Hematopoietic multipotent progenitor cell treated with erythropoietin and hydrocortisone succinate and interleukin-3 and kit ligand, for 4 days (in vitro differentiated cells): ENCODE measurements at places on chromosomes 2 and 18.

- DNase-seq = peak; percentile 46
Measured at GRCh38 chr2:37402636-37403035, 58.2 kb downstream of the QPCT start.

- peak; percentile 79 for DNase-seq
Measured at GRCh38 chr2:199955007-199955338, 318 bp downstream of the TYW5 start.

DNA sequence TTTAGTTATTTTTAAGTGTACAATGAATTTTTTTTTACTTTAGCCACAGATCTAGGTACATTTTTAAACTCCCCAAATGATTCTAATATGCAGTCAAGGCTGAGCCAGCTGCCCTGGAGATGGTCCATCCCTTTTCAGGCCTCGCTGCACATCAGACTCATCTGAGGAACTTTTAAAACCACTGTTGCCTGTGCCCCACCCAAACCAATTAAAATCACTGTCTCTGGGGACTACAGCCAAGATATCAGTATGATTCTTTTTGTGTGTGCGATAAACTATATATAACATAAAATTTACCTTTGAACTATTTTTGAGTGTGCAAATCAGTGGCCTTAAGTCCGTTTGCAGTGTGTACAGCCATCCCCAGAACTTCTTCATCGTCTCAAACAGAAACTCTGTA, 9.1 kb upstream of the MALT1 start:
- DNase-seq = no peak

DNA sequence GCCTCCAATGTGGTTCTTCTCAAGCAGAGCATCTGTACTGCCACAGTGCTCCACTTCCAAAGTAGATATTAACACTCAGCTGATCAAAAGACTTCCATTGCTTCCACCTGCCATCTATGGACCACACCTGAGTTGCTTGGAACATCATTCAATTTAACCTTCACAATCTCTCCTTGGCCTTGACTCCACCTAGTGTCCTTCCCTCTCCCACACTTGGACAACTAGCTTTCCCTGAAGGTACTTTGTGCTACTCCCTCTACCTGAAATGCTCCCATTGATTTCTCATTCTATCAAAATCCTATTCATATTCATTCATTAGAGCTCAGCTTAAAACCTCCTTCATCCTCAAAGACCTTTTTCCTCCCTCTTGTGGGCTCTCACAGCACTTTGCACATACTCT, 48.7 kb downstream of the SOWAHC start:
- no peak for DNase-seq

DNA sequence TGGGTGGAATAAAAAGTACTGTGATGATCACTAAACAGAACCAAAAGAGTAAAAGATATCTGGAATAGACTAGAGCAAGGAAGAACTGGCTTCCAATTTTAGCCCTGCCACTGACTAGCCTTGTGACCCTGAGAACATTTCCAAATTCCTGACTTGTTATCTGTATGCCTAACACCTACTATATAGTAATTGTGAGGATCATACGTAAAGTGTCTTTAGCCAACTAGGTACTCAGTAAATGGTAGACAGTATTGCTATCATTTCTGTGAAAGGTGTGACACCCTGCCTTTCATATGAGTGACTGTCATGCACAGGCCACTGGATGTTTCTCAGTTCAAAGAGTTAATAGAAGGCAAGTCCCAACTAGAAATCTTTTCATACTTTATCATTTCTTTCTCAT, 29.8 kb downstream of the CYTIP start:
- no peak for DNase-seq

GRCh38 chr2:136443661-136444060, 321.7 kb upstream of the THSD7B start:
- DNase-seq = peak; percentile 3

DNA sequence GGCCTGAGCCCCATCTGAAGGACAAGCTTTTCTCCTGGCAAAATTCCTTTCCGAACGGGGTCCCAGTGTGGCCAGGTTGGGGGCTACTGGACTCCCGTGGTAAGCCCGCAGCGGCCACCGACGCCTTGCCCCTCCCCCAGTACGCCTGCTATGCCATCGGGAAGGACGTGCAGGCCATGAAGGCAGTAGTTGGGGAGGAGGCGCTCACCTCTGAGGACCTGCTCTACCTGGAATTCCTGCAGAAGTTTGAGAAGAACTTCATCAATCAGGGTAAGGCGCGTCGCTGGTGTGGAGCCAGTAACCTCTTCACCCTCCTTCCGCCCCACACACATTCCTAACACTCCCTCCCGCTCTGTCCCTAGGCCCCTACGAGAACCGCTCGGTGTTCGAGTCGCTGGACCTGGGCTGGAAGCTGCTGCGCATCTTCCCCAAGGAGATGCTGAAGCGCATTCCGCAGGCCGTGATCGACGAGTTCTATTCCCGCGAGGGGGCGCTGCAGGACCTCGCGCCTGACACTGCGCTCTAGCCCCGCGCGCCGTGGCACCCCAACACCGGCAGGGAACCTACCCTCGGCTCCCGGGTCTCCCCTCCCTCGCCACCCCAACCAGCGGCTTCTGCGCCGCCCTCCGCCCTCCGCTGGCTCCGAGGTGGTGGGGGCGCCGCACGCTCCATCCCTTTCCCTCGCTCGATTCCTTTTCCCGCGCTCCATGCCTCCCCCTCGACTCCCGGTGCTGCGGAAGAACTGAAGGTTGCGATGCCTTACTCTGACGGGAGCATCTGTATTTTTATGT, 13.6 kb upstream of the ANKRD53 start:
- peak; percentile 87 for DNase-seq

DNA sequence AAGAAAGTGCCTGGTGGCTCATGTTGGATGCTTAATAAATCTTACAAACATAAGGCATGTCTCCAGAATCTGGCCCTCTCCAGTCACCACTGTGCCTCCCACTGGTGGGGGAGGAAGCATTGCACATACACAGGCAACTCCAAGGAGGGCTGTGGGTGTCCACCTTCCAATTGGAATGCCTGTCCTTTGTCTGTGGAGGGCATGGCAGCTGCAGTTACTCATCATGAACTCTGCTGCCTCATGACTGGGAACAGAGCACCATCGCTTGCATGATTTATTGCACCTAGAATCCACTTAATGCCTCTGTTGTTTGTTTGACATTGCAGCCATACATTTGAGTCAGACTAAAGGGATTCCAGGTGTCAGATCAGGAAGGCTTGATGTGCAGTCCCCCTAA, 278.9 kb downstream of the PRKCE start:
- no peak for DNase-seq

- no peak for DNase-seq
Measured at GRCh38 chr18:23204589-23205235, 69.4 kb downstream of the CABLES1 start.

DNA sequence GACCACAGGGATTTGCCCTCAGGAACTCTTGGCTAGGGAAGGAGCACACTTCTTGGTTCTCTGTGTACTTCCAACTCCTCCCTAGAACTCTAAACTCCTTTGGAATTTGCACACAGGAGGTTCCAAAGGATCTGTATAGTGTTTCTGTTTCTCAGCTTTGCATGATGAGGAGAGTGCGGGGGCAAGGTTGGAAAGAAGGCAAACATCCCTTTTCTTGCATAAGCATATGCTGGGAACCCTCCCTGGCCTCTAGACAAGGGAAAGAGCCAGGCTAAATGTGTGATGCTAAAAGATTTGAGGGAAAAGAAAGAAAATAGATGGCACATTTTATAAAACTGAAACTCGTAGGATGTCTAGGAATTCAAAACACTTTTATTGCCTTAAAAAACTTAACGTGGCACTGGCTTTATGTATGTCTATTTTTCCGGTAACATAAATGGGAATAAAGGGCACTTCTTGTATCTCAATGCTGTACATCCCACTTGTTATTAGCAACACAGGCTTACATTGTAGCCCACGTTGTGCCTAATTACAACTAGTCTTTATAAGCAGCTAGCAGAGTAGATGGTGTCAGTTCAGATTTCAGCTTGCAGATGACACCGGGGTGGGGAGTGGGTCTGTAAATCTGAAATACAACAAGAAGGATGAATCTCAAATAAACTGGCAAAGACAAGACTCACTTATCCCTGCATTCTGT, 165.8 kb downstream of the GPD2 start:
- no peak for DNase-seq

GRCh38 chr18:57737400-57738060, 65.6 kb downstream of the ATP8B1 start:
- peak; percentile 35 for DNase-seq

- no peak for DNase-seq
Measured at GRCh38 chr2:1032030-1032429, 81.4 kb downstream of the SNTG2 start.

DNA sequence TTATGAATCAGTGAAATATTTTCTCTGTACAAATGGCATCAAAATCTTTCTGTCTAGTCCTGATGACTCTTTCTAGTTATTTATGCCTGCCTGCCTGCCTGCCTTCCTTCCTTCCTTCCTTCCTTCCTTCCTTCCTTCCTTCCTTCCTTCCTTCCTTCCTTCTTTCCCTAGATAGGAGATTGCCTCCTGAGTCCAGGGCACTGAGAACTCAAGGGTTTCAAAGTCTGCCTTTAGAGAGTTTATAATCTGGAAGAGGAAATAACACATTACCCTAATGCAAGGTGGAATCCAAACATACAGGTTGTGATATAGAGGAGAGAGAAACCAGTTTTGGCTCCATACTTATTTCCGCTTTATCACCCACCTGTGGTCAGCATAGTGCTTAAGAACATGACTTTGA, 98.1 kb upstream of the SERPINE2 start:
- DNase-seq = no peak

DNA sequence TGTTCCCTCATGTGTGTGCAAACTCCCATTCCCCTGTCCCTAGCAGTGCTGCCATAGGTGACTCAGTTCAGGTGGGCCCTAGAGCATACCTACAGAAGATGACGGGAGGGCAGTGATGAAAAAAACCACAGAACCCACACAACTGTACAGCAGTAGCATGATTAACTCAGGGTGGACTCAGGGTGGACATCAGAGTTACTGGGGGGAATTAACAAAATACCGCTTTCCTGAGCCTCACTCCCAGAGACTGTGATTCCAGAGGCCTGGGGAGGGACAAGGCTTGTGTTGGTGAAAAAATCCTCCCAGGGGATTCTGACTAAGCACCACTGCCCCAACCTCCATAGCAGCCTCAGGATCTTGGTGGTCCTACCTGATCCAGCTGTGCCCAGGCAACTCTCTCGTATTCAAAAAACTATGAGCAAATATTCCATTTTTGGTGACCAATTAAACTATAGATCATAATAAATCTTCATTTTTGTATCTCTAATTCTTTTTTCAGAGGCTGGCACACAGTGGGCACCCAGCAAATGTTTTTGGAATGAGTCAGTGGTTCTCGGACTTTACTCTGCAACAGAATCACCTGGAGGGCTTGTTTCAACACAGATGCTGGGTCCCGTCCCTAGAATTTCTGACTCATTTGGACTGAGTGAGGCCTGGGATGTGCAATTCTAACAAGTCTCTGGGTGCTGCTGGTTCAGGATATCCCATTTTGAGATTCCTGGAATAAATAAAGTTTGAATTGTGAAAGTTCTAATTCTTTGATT, 84.1 kb upstream of the NABP1 start:
- DNase-seq = no peak

DNA sequence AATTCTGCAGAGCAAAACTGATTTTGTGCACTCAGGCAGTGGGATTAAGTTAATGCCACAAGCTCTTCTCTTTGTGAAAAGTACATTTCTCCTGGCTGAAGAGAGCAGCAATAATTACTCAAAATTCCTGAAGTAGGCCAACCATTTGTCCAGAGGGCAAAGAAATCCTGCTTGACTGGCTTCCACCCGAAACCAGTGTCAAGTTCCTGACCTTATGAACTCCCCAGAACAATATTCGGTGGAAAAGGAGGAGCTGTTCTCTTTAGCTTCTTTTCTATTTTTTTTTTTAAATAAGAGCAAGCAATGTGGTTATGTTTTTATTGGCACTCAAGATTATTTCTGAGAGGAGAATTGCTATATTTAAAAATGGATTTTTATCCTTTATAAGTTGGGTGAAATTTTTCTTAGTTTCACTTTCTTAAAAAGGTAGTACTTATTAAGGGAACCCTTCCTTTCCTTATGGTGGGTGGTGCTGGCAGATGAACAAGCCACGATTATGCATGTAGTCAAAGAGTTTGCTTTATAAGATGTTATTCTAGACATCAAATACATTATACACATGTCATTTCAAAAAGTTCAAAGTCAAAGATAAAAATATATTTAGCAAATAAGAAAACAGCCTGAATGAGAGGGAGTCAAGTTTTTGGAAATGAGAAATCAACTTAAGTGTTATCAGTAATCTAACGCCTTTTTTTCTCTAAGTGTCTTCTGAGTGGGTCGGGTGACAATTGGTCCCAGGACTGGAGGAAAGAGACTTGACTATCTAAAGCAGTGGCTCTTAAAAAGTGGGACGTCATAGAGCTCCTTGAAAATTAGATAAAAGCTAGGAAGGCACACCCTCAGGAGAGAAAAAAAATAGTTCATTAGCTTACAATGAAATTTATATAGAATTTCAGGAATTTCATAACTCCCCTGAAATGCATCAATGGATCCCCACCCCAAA, 194.5 kb downstream of the IKZF2 start:
- peak; percentile 58 for DNase-seq

GRCh38 chr18:7945882-7946281, 378.8 kb downstream of the PTPRM start:
- no peak for DNase-seq

GRCh38 chr18:37222354-37222998, 343.1 kb downstream of the CELF4 start:
- DNase-seq = no peak

- DNase-seq = peak; percentile 68
Measured at GRCh38 chr2:219125225-219125885, 35.3 kb downstream of the NHEJ1 start.

DNA sequence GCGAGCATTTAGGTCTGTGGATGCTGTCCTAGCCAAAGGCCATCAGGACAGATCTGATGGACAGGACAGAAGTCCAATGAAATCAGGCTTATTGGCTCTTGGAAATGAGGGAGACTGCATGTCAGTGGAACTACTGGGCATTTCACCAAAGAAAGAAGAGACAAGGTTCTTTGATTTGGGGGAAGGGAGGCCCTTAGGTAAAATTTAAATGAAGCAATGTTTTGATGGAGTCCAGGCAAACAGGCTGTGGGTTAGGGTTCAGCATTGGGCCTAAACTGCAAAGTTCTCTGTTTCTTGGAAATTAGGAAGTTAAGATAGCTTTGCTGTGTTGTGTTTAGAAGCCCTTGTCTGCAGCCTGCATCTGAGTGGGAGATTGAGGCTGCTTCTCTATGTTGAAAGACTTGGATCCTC, 31.6 kb upstream of the RNF149 start:
- DNase-seq = peak; percentile 53

DNA sequence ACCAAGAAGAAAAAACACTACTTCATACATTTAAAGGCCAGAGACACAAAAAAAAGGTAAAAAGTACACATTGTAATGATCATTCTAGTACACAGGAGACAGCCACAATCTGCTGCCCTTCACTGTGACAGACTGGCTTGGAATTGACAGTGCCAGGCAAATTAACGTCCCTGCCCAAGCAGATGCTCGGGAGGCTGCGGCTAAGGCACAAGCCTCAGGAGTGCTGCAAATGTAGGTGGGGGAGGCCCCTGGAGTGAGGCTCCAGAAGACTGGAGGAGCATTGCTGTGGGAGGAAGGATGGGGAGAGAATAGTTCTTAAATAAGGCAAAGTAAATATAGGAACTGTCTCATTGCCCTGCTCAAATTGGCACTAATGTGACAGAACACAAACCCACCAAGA, 18.6 kb downstream of the ERCC3 start:
- no peak for DNase-seq

GRCh38 chr18:78138983-78139496, 840.6 kb upstream of the SALL3 start:
- DNase-seq = no peak
